Aorta (tissue), 5 donors: ENCODE measurements at places on chromosomes 7 and 10. TPM values are rescaled to one million over a fixed set of nuclear protein-coding genes. Genes with fewer than 3 reads are reported as not detected.

DNA sequence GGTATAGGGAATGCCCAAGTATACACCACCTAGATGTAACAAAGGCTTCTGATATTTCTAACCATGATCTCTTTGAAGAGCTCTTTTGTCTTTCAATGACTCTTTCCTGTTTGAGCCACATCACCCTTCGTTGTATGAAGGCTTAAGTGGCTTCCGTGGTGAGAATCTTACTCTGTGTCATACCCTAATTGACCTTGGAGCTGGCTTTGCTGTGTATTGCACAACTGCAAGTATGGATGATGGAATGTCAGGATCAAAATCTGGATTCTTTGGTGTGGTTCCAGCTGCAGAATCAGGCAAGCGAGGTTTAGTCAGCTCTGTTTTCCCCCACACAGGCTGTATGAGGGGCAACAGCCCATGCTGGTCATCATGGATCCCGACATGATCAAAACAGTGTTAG is 16.0 kb downstream of the CYP3A43 start:
- no peaks in the 10 kb centered on the region for H3K27me3 ChIP-seq
- no peaks in the 10 kb centered on the region for H3K4me1 ChIP-seq
- H3K27ac ChIP-seq: no peak overlapping the region
- no peak for DNase-seq

- peaks cover 2% of the 10 kb centered on the region for H3K4me1 ChIP-seq
- peak overlapping the region; percentile 80 for H3K4me3 ChIP-seq
- no peak for DNase-seq
- H3K27ac ChIP-seq: peak overlapping the region; percentile 66
Observed at GRCh38 chr7:92527300-92528187, 776 bp downstream of the PEX1 start.

DNA sequence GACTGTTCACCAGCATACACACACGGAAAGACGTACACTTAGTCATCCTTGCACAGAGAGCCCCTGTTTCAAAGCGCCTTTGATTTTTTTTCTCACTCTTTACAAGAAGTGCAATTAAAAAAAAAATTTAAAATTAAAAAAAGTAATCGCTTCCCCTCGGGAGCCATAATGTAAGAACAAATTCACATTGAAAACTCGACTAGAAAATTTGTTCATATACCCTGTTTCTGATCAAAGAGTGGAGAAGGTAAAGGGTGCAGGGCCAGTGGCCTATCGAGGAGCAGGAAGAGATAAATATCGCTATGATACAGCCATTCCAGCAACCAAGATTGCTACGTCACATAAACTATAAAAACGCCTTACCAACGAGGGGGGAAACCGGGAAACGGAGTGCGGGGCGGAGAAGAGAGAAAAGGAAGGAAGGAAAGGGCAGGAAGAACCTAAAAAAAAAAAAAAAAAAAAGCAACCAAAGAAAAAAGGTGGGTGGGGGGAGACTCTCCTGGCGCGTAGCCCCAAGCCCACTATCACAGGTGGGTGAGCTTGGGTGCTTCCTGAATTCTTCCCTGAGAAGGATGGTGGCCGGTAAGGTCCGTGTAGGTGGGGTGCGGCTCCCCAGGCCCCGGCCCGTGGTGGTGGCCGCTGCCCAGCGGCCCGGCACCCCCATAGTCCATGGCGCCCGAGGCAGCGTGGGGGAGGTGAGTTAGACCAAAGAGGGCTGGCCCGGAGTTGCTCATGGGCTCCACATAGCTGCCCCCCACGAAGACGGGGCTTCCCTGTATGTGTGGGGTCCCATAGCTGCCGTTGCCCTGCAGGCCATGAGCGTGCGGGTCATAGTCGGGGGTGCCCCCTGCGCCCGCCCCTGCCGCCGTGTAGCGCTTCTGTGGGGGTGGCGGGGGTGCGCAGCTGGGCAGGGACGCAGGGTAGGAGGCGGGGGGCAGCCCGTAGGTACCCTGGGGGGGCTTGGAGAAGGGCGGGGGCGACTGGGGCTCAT is 5.2 kb upstream of the HOXA2 start:
- H3K27me3 ChIP-seq: no peaks in the 10 kb centered on the region
- H3K27ac ChIP-seq: peak overlapping the region; percentile 96
- H3K4me3 ChIP-seq: peak overlapping the region; percentile 28

The ITIH5 gene
- total RNA-seq: 45.0 TPM

- no peak overlapping the region for H3K4me3 ChIP-seq
- no peaks in the 10 kb centered on the region for H3K36me3 ChIP-seq
- DNase-seq: no peak
- no peak overlapping the region for H3K27ac ChIP-seq
- H3K4me1 ChIP-seq: peaks cover 8% of the 10 kb centered on the region
- no peaks in the 10 kb centered on the region for H3K27me3 ChIP-seq
Observed at GRCh38 chr7:37709631-37710509, 26.3 kb downstream of the GPR141 start.

GRCh38 chr7:157568106-157568769 is 231.4 kb downstream of the DNAJB6 start:
- peak; percentile 24 for DNase-seq
- H3K4me1 ChIP-seq: no peaks in the 10 kb centered on the region
- H3K4me3 ChIP-seq: no peak overlapping the region
- H3K27ac ChIP-seq: no peak overlapping the region

DNA sequence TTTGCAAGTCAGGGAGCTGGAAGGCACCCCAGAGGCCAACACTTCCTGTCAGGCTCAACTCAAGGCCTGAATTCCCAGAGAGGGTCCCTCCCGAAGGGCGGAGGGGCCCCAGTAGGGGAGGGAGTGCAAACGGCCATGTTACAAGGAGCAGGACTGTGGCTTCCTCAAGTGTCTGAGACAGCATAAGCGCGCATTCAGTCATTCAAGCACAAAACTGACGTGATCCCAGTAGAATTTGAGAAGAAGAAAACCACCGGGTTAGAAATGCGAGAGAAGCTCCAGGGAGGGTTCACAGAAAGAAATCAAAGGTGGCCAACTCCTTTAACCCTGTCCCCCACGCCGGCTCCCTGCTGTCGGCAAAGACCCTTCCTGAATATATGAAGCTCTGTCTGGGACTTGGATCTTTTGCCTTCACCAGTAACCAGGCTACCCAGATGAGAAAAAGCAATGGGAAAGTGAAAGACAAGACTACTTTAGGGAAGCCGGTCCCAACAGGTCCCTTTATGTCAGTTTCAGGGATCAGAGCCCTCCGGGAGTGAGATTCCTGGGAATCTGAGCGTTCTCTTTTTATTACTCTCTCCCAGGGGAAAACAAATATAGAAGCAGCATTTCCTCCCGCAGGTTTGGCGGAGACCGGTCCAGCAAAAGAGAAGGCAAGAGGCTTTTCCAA is 1.3 kb downstream of the AFAP1L2 start:
- H3K27me3 ChIP-seq: no peaks in the 10 kb centered on the region
- H3K36me3 ChIP-seq: no peaks in the 10 kb centered on the region
- H3K27ac ChIP-seq: no peak overlapping the region
- DNase-seq: no peak
- H3K4me3 ChIP-seq: peak overlapping the region; percentile 75
- H3K4me1 ChIP-seq: no peaks in the 10 kb centered on the region

The AGBL3 gene
- 2.5 TPM for total RNA-seq

DNA sequence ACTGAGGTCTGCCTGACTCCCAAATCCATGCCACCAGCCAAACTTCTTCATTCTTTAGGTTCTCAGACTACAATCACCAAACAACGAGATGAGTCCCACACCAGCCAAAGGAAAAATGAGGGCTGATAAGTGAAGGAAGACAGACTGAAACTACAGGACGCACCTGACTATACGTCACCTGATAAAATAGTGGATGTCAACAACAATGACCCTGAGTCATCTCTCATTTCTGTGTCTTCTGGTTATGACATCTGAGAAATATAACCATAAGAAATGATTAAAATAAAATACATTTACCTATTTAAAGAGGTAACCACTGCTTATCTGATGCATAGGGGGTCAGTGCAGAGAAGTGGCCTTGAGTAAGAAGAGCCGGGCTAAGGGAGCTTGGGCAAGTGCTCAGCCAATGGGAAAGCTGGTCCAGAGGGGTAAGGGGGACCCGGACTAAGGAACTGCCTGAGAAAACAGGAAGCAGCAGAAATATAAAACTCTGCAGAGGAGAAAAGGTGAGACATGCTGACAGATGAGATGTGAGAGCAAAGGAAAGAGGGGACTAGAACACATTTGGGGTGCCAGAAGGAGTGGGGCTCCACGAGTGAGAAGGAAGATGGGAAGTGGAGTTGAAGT is 51.8 kb downstream of the HIPK2 start:
- H3K36me3 ChIP-seq: no peaks in the 10 kb centered on the region
- no peak overlapping the region for H3K4me3 ChIP-seq
- H3K27ac ChIP-seq: no peak overlapping the region
- peaks cover 11% of the 10 kb centered on the region for H3K4me1 ChIP-seq
- DNase-seq: no peak

The CYP17A1 gene
- total RNA-seq: not detected

GRCh38 chr7:25553580-25554291 is 325.4 kb upstream of the NPVF start:
- no peaks in the 10 kb centered on the region for H3K27me3 ChIP-seq
- no peak overlapping the region for H3K27ac ChIP-seq
- H3K4me1 ChIP-seq: no peaks in the 10 kb centered on the region
- H3K36me3 ChIP-seq: no peaks in the 10 kb centered on the region
- DNase-seq: no peak
- H3K4me3 ChIP-seq: no peak overlapping the region

GRCh38 chr10:50503661-50504320 is 120.0 kb downstream of the SGMS1 start:
- H3K27me3 ChIP-seq: no peaks in the 10 kb centered on the region
- no peak overlapping the region for H3K27ac ChIP-seq
- H3K4me1 ChIP-seq: no peaks in the 10 kb centered on the region
- H3K36me3 ChIP-seq: no peaks in the 10 kb centered on the region
- H3K4me3 ChIP-seq: no peak overlapping the region

GRCh38 chr7:120995654-120996053 is 7.1 kb downstream of the CPED1 start:
- H3K4me1 ChIP-seq: peaks cover 9% of the 10 kb centered on the region
- H3K27me3 ChIP-seq: no peaks in the 10 kb centered on the region
- H3K36me3 ChIP-seq: no peaks in the 10 kb centered on the region
- DNase-seq: no peak
- H3K27ac ChIP-seq: no peak overlapping the region

GRCh38 chr7:156004265-156005201 is 192.3 kb upstream of the SHH start:
- H3K27me3 ChIP-seq: no peaks in the 10 kb centered on the region
- no peaks in the 10 kb centered on the region for H3K36me3 ChIP-seq
- no peak overlapping the region for H3K27ac ChIP-seq
- DNase-seq: peak; percentile 34

DNA sequence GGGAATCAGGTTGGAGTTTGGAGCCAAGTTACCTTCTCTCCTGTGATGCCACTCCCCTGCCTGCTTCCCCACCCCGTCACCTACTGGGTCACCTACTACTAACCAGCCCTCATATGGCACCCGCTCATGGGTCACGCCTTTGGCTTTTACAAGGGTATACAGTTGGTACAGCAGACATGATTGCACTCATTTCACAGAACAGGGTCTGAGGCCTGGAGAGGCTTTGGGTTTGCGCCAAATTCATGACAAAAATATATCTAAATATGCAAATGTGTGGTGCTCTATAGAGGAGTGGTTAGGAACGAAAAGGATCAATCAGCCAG is 10.7 kb downstream of the CRYGN start:
- H3K27ac ChIP-seq: no peak overlapping the region
- no peaks in the 10 kb centered on the region for H3K27me3 ChIP-seq
- no peaks in the 10 kb centered on the region for H3K36me3 ChIP-seq
- H3K4me1 ChIP-seq: no peaks in the 10 kb centered on the region

GRCh38 chr10:116554628-116555027 is 8.9 kb downstream of the PNLIP start:
- no peaks in the 10 kb centered on the region for H3K36me3 ChIP-seq
- no peak for DNase-seq
- H3K27ac ChIP-seq: no peak overlapping the region
- no peaks in the 10 kb centered on the region for H3K4me1 ChIP-seq

GRCh38 chr10:90575125-90575524 is 282.7 kb downstream of the HTR7 start:
- H3K27me3 ChIP-seq: no peaks in the 10 kb centered on the region
- no peaks in the 10 kb centered on the region for H3K36me3 ChIP-seq
- no peak overlapping the region for H3K4me3 ChIP-seq
- no peak for DNase-seq
- no peaks in the 10 kb centered on the region for H3K4me1 ChIP-seq
- no peak overlapping the region for H3K27ac ChIP-seq

The MPLKIP gene
- 25.8 TPM for total RNA-seq
